ENCODE measurements at places on chromosomes 3 and 15.

- DNase-seq: no peak
These were observed 306.8 kb downstream of the NTRK3 start for GRCh38 chr15:87949575-87950223.

GRCh38 chr15:50108461-50108860 lies 10.6 kb downstream of the ATP8B4 start:
- DNase-seq: no peak

- no peak for DNase-seq
These were observed 883 bp downstream of the RTP4 start for GRCh38 chr3:187369089-187369447.

DNA sequence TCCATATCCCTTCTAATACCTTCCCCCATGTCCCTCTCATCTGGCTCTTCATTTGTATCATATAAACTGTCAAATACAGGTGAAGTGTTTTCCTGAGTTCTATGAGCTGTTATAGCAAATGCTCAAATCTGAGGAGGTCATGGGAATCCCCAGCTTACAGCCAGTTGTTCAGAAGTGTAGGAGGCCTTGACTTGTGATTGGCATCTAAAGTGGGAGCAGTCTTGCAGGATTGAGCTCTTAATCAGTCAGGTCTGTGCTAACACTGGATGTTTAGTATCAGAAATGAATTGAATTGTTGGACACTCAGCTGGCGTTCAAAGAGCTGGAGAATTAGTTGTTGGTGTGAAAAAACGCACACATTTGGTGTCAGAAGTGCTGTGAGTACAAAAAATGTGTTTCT lies 65.0 kb downstream of the IFT57 start:
- no peak for DNase-seq

DNA sequence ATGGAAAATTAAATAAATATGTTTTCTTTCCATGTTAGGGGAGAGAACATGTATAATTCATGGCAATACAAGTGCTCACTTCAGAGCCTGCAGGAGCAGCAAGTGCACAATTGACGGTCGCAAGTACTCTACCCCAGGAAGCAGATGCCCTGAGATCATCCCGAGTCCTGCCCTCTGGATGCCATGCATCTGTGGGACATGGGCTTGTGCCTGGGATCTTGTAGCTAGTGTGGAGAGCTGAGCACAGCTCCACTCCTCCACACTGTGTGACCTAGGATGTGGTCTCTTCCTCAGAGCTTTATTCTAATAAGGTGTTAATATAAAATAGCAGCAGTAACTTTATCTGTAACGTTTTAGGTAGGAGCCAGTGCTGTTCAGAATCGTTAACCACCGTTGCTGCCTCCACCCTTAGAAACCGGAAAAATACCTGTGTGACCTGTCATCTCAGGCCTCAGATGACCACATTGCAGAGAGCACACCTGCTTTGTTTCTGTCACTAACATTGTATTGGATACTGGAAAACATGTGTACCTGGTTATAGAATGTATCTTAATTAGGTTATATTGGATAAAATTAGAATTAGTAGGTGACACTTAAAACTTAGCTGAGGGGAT lies 105.0 kb upstream of the GOLGA6L6 start:
- no peak for DNase-seq

DNA sequence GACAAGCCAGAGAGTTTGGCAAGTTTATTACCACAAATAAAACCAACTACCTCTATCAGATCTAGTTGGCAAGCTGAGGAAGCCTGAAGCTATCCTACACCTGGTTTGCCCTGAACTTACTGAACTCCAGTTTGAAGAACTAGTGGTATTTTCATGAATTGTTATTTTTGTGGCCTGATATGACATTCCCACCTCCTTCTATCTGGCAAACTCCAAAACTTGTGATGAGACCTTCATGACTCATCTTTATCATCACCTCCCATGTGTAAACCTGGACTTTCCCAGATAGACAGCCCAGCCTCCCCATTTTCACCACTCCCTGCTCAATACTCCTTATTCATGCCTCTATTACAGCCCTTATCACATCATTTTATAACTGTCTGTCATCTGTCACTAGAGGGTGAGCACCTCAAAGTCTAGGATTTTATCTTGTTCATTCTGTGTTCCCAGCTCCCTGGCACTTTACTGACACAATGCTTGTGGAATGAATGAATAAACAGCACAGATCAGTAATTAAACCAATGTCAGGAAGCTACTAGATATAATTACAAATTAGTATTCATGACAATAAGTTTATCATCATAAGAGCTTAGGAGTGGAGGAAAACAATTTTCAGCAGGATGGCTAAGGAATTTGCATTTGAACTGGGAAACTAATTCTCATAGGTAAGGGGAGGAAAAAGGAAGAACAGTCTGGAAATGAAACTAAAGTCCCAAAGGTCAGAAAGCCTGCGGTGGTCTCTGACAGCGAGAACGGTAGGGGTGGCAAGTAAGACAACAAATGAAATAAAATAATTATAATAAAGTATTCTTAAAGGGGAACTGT lies 13.2 kb upstream of the TRANK1 start:
- DNase-seq: no peak

All from GM04503 (cell line).